ENCODE measurements at places on chromosomes 16 and 17.

- DNase-seq = no peak
Measured at GRCh38 chr17:77572851-77573250, 385.7 kb upstream of the TNRC6C start.

DNA sequence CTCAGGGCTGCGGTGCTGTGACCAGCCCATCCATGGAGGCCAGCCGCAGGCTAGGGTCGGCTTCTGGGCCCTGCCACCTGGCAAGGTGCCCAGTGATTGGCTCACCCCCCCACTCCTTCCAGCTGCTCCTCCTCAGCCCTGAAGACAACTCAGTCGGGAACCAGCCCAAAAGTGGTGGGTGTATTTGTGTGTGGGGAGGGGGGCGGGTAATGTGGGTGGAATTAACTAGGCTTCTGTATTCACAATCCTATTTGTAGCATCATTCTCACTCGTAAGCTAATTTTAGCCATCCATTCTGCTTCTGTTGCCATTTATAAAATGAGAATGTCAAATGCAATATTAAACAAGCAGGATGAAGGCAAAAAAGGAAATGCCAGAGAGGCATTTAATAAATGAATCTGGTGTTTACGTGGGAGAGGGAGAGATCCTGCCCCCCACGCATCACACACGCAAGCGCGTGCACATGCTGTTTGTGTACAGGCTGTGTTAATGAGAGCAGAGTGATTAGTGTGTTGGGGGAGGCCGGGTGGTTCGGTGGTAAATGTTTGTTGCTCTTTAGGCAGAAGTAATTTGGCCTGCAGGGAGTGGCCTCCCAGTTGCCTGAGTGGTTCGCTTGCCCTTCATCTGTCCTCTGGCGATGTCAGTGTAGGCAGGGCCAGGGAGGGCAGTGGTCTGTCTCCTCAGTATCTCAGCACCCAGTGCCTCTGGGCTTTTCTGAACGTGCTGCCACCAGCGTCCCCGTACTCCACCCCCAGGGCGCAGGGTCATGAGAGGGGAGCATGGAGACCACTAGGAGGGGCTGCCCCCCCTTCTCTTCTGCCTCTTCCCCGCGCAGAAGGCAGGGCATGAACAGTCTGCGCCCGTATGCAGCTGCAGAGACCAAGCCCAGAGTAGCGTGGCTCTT is 140.1 kb downstream of the CCDC182 start:
- no peak for DNase-seq

GRCh38 chr17:79843816-79844800 is 4.9 kb upstream of the CBX4 start:
- DNase-seq = no peak

DNA sequence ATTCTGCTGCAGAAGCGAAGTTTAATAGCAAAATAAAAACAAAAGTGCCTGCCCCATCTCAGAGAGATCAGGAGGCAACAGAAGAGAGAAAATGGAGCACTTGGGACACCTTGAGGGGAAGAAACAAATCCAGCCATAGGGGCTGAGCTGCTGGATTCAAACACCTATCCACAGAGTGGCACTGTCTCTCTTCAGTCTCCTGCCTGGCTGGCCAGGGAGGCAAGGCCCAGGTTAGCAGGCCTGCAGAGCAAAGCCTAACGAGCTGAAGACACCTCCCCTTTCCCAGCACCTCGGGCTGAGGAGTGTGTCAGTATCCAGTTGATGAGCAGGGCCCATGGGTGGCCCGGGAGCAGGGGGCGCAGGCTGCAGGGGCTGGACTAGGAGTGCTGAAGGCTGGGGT is 8.8 kb upstream of the KRT31 start:
- no peak for DNase-seq

DNA sequence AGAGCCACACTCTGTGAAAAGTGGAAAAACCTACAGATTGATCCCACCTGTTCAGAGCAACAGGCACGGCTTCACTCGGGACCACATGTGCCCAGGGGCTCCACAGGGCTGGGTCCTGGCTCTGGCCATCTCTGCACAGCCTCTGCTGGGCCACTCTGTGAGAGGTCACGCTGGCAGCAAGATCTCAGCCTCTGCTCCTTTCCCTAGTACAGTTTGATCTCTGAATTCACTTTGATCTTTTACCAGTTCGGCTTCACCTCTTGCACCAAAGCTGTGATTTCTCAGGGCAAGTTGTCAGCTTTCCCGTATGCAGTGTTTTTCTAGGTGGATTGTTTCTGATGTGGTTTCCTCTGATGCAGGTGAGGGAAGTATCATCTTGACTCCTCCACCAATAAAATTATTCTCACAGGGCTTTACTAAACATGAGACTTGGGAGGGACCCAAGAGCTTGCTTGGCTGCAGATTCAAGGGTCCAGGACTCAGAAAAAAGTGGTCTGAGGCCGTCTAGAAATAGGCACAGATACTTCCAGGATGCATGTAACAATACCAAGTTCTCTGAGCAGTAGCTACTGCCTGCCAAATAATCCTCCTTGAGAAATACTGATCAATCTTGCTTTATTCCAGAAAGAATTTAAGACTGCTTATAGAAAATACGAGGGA is 24.0 kb upstream of the ALDH3A1 start:
- DNase-seq = no peak

- DNase-seq = no peak
Measured at GRCh38 chr17:40338058-40338457, 26.5 kb downstream of the GJD3 start.

DNA sequence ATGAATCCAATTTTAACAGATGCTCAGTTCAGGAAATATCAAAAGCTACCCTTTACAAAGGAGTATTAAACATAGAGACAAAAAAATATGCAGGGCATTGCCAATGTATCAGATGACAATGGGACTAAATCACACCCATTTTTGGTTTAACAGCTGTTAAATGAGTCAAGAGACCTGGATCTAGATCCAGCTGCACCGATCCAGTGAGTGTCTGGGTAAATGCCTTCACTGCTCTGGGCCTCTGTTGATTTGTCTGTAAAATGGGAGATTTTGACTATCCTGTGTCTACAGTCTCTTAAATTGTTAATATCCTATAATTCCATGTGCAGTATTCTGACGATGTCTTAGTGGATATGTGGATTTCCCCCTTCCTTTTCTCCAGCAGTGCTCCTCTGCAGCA is 16.4 kb downstream of the KRT23 start:
- no peak for DNase-seq

DNA sequence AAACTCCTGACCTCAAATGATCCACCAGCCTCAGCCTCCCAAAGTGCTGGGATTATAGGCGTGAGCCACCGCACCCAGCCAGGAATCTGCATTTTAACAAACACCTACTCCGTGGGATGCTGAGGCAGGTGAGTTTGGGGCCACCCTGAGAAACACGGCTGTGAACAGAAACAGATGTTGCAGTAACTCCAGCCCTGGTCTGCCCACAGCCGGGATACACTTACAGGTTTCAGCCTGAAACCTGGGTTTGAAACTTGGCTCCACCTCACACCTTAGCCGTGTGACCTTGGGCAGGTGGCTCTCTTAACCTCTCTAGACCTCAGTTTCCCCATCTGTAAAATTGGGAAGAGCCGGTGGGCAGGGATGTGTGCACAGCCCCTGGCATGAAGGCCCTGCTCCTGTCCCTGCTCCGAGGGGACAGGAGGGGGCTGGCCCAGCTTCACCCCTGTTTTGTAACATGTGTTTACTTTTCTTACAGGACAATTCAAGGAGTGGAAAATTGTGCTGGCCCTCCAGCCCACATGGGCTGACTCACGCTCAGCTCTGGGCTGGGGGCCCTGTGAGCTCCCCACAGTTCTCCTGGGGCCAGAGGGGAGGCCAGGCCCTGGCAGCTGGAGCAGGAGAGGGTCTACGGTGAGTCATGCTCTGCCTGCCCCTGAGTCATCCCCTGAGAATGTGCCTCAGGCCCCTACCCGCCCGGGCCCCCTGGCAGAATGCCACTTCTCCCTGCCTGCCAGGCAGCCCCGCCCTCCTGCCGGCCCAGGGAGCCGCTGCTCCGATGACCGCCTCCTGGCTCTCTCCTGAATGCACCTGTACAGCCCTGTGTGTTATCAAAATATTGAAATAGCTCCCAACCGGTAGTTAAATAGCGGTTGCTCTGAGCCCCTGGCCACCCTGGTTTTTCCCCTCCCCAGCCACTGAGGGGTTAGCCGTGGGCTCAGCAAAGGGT is 7.7 kb upstream of the PPL start:
- DNase-seq = no peak

GRCh38 chr17:21218101-21218500 is 4.1 kb upstream of the TMEM11 start:
- DNase-seq = no peak

DNA sequence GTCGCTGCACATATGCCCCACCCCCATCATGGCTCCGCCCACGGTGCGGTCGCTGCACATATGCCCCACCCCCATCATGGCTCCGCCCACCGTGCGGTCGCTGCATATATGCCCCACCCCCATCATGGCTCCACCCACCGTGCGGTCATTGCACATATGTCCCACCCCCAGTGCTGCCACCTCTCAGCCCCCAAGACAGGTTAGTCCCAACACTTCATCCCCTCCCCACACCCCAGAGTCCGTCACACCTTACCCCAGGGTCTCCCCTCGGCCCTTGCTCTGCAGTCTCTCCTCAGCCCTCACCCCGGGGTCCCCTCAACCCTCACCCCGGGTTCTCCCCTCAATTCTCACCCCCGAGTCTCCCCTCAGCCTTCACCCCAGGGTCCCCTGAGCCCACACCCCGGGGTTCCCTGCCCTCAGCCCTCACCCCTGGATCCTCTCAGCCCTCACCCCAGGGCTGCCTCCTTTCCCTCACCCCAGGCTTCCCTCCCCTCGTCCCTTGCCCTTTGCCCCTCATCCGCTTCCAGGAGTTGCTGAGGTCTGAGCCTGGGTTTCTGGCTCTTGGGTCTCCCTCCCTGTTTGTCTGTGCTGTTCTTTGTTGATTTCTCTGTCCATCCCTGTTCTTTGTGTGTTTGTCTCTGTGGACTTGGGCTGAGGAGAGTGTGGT is 25.6 kb downstream of the TPSG1 start:
- no peak for DNase-seq

- no peak for DNase-seq
Measured at GRCh38 chr17:9356488-9356911, 219.1 kb downstream of the STX8 start.

- no peak for DNase-seq
Measured at GRCh38 chr16:30745082-30745481, 3.1 kb upstream of the PHKG2 start.

- no peak for DNase-seq
Measured at GRCh38 chr17:32021615-32021955, 14.4 kb downstream of the LRRC37B start.

- DNase-seq = no peak
Measured at GRCh38 chr17:20774472-20775135, 195.1 kb downstream of the CDRT15L2 start.

- no peak for DNase-seq
Measured at GRCh38 chr16:12092544-12092921, 116.0 kb downstream of the SNX29 start.

DNA sequence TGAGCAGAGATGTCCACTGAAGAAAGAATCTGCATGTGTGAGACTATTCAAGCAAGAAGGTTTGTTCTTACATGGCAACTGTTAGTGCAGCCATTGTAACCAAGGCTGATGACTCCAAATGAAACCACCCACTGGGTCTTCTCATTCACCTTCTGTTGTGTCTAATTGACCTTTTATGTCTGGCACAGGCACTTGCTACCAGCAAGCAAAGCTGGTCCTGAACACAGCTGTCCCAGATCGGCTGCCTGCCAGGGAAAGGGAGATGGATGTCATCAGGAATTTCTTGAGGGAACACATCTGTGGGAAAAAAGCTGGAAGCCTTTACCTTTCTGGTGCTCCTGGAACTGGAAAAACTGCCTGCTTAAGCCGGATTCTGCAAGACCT is 3.6 kb downstream of the CDC6 start:
- DNase-seq = no peak

All from esophagus squamous epithelium (tissue), 5 donors.